Esophagus muscularis mucosa (tissue), 4 donors: ENCODE measurements at places on chromosomes 1 and 21. TPM values are rescaled to one million over a fixed set of nuclear protein-coding genes. Genes with fewer than 3 reads are reported as not detected.

The SAMD13 gene
- not detected for total RNA-seq

The CD247 gene
- total RNA-seq: not detected

The KDM5B gene
- total RNA-seq: 21.4 TPM

The OLIG2 gene
- total RNA-seq: not detected

The PADI1 gene
- total RNA-seq: not detected

The IL19 gene
- not detected for total RNA-seq

The CR1 gene
- 12.1 TPM for total RNA-seq

The NUAK2 gene
- 0.86 TPM for total RNA-seq

The TEKT2 gene
- total RNA-seq: not detected

The LMOD1 gene
- 1,618 TPM for total RNA-seq

The RIIAD1 gene
- not detected for total RNA-seq

The IGSF5 gene
- total RNA-seq: not detected

The LEFTY2 gene
- not detected for total RNA-seq

The NPHS2 gene
- not detected for total RNA-seq

The MRPS6 gene
- 19.5 TPM for total RNA-seq

The AMY2A gene
- total RNA-seq: not detected

The HSPA6 gene
- 1.8 TPM for total RNA-seq

The KIF14 gene
- total RNA-seq: 0.17 TPM

The CFHR3 gene
- not detected for total RNA-seq

The TDRD5 gene
- 0.06 TPM for total RNA-seq

The TRIM58 gene
- 3.0 TPM for total RNA-seq

The ANGPTL7 gene
- total RNA-seq: 16.9 TPM

The MFAP2 gene
- 21.7 TPM for total RNA-seq

The MROH7 gene
- total RNA-seq: 11.6 TPM

The PLPPR5 gene
- 0.17 TPM for total RNA-seq

The KPRP gene
- total RNA-seq: not detected

The HCRTR1 gene
- total RNA-seq: 1.7 TPM

The TSPAN2 gene
- total RNA-seq: 35.8 TPM

The GBP4 gene
- 5.7 TPM for total RNA-seq

The CLIC6 gene
- total RNA-seq: 0.66 TPM

The DYRK3 gene
- 5.6 TPM for total RNA-seq

The FGR gene
- total RNA-seq: 13.0 TPM

The SOD1 gene
- total RNA-seq: 185 TPM

The PUM1 gene
- 92.1 TPM for total RNA-seq

The HDAC1 gene
- 42.8 TPM for total RNA-seq

The MATN1 gene
- total RNA-seq: not detected

The CELA3B gene
- total RNA-seq: not detected

The SPRR4 gene
- not detected for total RNA-seq

The PCBP3 gene
- total RNA-seq: 7.8 TPM

The PTGFR gene
- 2.7 TPM for total RNA-seq

The RHBG gene
- total RNA-seq: not detected

The SIM2 gene
- total RNA-seq: 0.42 TPM

The RBP7 gene
- total RNA-seq: 30.2 TPM

The TSSK3 gene
- total RNA-seq: 3.7 TPM

The C1orf115 gene
- total RNA-seq: 13.8 TPM

The CNR2 gene
- 0.17 TPM for total RNA-seq

The FNDC10 gene
- total RNA-seq: 1.9 TPM

The IRF6 gene
- total RNA-seq: 0.66 TPM

The GSTM5 gene
- 7.1 TPM for total RNA-seq

The MIB2 gene
- total RNA-seq: 62.5 TPM

The AMY1B gene
- total RNA-seq: not detected

The BRDT gene
- total RNA-seq: not detected

The GPR157 gene
- 2.5 TPM for total RNA-seq

The C1orf21 gene
- 91.7 TPM for total RNA-seq

The LCK gene
- total RNA-seq: 0.97 TPM

The OR2G6 gene
- total RNA-seq: not detected
